ENCODE measurements at places on chromosomes 12 and 14.

GRCh38 chr14:80364274-80364673 lies 153.0 kb upstream of the DIO2 start:
- DNase-seq = no peak

DNA sequence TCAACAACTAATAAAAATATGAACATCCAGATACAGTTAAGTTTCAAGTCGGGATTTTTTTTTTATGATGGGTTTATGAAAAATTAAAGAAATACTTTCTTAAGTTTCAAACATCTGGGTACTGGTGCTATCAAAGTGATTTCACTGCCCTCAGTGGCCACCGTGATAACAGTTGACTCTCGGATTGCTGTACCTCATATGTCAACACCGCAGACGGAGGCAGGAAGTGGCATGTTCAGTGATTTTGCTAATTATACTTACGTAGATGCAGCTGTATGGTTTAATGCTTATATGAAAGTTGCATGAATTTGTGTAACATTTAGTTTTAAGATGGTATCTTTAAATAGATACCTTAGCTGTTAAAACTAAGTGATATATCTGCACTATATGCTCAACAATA lies 20.8 kb upstream of the FBLN5 start:
- DNase-seq = no peak

GRCh38 chr12:85983601-85984000 lies 109.5 kb downstream of the NTS start:
- DNase-seq = no peak

DNA sequence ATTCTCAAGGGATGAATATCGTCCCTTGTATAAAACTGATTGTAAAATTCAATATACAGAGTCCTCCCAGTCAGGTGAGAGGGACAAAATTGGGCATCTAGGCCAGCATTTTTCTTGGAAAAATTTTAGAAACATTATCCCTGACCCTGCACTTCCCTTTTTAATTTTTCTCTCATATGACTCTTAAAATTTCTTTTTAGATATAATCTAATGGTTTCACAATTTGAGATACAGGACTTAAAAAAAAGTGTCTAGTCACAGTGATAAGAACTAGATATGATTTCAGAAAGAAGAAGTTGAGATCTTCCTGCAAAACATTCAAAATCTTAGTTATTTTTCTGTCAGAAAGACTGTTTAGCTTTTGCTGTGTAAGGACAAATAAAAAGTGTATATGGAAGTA lies 270.8 kb upstream of the PPFIA2 start:
- no peak for DNase-seq

GRCh38 chr14:71290960-71291466 lies 383.8 kb downstream of the PCNX1 start:
- no peak for DNase-seq

DNA sequence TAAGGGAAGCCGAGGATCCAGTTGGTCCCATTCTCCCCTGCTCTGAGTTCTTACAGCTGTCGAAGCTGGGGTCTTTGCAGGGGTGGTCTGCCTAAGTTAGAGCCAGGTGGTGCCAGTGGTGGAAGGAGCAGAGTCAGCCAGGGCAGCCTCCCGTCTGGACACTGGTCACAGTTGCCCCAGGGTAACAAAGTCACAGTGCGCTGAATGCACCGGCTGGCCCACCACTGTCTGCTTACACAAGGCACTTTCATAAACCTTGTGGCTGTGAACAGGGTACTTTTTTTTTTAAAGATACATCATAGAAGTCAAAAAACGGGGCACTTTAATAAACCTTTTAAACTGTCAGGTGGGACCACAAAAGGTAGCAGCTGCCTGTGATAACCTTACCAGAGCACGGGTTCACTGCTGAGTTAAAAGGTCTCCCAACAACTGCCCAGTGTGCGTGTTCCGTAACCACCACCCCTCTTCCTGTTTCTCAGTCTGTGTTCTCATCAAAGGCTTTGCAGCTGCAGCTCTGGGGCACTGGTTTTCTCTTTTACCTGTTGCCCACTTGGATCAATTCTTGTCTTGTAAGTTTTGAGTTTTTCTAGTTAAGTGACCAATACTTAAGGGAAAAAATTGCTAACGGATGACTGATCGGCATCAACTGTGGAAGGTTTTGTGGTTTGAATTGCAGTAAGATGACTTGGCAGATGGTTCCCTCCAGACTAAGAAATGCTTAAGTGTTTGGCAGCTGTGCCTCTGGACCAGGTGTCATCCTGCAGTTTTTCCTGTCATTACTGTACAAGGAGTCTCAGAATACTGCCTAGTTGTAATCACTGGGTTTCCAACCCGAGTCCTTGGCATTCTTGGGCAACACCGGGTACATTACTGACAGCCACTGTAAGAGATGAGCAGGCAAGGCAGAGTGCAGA lies 55.9 kb downstream of the DYNC1H1 start:
- DNase-seq = no peak

- DNase-seq = peak; percentile 34
Measured at GRCh38 chr14:73173092-73173735, 36.9 kb downstream of the PSEN1 start.

All from small intestine (tissue), 16 donors.